ENCODE measurements at places on chromosomes 16 and 17.
A peak's percentile ranks its signal among the peaks of the same experiment; 100 is the strongest.

GRCh38 chr17:82457073-82457928, 1.2 kb upstream of the NARF start:
- DNase-seq, result peak; percentile 33

- DNase-seq, result no peak
Measured at GRCh38 chr16:15567823-15568222, 75.1 kb downstream of the MARF1 start.

DNA sequence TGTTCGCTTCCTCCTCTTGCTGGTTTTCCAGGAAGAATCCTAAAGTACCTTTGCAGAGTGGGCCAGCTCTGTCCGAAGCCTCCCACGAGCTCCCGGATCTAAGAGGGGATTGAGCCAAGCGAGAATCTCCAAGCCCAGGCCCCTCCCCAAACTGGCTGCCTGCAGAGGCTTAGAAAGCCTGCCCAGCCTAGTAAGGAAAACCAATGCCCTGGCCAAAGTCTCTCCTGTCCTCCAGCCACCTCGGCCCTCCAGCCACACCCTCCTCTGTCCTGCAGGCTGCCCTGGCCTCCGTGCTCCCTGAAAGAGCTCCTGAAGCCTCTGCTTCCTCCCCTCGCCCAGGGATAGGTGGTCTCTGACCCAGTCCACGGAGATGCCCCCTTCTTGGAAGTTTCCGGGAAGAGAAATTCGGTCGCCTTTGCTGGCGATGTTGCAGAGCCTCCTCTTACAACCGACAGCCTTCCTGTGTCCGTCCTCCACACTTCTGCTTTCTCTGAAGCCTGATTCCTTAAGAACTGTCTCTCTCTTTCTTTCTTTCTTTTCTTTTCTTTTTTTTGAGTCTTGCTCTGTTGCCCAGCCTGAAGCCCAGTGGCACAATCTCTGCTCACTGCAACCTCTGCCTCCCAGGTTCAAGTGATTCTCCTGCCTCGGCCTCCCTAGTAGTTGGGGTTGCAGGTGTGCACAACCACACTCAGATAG, 54.9 kb upstream of the TOB1 start:
- no peak for DNase-seq

DNA sequence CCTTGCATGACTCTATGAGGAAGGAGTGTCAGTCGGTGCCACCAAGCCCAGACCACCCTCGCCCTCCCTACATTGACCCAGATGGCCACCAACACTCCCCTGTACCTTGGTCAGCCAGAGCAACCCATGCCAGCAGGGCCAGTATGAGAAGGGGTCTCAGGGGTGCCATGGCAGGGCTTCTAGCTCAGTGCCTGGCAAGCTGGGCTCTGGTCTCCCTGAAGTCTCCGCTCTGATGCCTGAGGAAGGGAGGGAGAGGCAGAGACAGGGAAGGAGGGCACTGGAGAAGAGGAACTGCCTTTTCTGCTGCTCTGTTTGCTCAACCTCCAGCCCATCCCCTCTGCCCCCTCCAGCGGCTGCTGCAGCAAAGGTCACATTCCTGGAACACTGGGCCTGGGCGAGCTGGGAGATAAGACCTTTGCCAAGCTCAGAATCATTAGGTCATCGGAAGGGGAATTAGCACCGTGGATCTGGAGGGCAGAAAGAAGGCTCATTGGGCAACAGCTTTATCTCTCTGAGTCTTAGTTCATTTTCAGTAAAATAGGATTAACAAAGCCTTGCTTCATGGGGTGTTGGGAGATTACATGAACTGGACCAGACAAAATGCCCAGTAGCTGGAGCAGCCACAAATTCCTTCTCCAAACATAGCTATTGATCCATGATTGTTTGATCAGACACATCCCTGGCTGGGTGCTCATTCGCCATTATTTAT, at the start of gene VTN:
Gene VTN (minus strand): TSS at position 273 of the 709 bp plus-strand sequence. CDS start 104 bp downstream, at position 169.
- DNase-seq, result peak; percentile 54

- DNase-seq, result no peak
Measured at GRCh38 chr17:59941131-59941530, 23.4 kb downstream of the RNFT1 start.

DNA sequence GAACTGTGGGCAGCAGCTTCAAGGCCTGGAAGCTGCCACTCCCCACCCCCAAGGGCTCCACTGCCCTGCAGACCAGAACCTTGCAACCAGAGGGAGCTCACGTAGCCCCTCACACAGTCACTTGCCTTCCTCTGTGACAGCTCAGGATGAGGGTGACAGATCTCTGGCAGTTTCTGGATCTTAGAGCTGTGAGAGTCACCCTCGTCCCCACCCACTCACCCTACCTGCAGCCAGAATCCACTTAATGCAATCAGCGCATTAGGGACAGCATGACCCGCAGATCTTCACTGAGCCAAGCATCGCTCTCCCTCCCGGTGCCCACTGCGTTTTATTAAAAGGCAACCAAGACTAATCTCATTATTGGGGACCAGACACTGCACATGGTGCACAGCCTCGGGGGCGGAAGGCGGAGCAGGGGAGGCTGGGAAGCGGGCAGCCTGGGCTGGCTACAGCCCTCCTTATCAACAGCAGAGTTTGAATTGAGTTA, 3.5 kb downstream of the CYB561 start:
- DNase-seq, result no peak

GRCh38 chr17:38344420-38344745, 627 bp upstream of the GPR179 start:
- no peak for DNase-seq

DNA sequence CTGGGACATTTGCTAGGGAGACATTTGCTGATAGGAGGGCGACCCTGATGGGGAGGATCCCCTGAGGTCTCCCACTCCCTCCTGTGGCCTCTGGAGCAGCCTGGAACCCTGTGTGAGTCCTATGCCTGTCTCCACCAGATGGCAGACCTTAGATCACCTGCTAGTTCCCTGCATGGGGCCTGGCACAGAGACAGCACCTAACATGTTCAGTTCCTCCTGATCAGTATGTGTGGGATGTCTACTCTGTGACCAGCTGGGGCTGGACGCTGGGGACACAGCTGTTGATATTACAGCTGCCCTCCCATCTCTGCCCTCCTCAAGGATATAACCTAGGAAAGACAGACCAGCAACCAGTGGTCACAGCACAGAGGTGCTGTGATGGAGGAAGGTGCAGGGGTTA, 1.1 kb upstream of the ADCY7 start:
- peak; percentile 88 for DNase-seq

- no peak for DNase-seq
Measured at GRCh38 chr16:17287166-17287800, 183.5 kb downstream of the XYLT1 start.

GRCh38 chr17:36945959-36946725, 2.6 kb upstream of the AATF start:
- DNase-seq, result no peak

DNA sequence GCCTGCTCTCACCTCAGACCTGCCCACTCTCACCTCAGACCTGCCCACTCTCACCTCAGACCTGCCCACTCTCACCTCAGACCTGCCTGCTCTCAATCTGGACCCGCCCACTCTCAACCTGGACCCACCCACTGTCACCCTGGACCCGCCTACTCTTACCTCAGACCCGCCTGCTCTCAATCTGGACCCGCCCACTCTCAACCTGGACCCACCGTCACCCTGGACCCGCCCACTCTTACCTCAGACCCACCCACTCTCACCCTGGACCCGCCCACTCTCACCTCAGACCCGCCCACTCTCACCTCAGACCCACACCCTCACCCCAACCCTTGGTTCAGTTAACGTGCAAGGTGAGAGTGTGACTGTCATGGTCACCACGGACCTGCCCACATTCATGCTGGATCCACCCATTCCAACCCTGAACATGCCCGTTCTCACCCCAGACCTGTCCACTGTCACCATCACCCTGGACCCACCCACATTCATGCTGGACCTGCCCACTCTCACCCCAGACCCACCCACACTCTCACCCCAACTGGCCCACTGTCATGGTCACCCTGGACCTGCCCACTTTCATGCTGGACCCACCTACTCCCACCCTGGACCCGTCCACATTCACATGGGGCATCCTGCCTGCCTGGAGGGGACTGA, 31.2 kb upstream of the ENPP7 start:
- DNase-seq, result no peak

DNA sequence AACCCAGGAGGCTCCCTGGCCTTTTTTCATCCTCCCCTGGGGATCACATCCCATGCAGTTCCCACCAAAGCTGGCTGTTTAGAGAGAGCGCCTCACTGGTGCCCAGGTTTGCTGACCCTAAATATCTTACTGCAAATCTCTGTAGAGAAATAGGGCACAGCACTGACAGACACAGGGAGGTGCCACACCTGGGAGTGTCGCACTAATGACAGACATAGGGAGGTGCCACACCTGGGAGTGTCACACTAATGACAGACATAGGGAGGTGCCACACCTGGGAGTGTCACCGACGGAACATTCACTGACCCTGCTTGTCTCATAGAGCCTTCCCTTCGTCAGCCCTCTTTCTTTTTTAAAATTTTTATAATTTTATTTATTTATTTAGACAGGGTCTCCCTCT, 25.6 kb downstream of the UNK start:
- peak; percentile 26 for DNase-seq

DNA sequence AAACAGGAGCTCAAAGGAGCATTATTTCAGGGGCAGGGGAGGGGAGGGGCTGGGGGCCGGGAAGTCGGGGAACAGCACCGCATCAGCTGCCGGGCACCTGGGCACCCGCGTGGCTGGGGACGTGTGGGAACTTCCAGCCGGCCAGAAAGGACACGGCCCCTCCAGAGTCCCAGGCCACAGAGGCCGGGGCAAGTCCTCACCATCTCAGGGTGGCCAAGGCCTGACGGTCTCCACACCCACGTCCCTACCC, 1.1 kb downstream of the PGAP6 start:
- no peak for DNase-seq

DNA sequence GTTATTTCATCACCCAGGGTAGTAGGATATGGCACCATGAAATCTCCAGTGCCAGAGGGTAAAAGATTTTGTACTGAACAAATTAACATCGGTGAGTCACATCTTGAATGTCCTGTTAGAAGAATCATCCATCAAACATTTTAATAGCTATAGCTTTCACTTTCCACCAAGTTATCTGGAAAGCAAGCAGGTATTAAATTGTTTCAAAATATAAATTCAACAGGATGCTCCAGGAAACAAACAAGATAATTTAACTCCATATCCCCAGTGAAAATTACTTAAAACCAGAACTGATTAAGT, 2.4 kb downstream of the VEZF1 start:
- no peak for DNase-seq

DNA sequence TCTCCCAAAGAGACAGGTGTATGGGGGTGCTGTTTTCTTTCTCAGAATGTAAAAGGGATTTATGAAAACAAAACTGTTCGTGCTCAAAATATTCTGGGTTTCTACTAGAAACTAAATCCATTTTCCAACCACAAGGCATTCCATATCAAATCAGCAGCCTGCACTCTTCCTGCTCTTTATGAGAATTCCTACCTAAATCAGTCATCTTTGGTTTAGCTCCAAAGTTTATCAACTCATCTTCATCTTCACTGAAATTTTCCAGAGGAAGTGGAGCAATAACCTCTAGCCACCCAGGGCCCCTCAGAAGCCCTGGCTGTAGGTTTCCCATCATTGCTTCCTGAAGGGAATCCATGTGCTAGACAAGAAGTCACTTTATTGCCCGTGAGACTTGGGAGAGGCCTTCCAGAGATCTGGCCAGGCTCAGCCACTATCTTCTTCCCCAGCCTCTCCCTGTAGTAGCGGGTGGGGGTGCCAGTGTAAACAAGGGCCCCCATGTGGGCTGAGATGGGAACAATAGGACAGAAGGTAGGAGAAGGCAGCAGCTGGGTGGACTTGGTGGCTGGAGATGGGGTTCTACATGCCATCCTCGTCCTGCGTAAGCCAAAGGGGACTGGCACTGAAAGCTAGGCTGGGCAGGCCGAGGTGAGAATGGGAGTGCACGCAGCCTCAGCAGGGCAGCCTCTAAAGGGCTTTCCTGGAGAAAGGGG, 22.0 kb upstream of the ALDH3A1 start:
- no peak for DNase-seq

- DNase-seq, result no peak
Measured at GRCh38 chr16:70495425-70496182, 27.8 kb downstream of the COG4 start.

DNA sequence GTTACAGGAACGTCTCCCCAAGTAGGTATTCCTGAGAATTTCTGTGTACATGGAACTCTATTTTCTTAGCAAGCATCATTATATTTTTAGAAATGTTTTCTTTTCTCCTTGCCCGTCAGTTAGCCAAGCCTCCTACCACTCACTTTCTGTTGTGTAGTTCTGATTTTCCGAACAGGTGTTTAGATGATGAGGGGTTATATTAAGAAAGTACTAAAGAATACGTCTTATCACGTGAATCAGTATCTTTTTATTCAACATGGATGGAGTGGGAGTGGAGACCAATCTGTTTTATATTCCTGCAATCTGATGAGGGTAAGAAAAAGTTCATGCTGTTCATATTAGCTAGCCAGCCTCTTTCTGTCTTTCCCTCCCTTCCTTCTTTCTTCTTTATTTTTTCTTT, 29.4 kb downstream of the MSI2 start:
- no peak for DNase-seq

DNA sequence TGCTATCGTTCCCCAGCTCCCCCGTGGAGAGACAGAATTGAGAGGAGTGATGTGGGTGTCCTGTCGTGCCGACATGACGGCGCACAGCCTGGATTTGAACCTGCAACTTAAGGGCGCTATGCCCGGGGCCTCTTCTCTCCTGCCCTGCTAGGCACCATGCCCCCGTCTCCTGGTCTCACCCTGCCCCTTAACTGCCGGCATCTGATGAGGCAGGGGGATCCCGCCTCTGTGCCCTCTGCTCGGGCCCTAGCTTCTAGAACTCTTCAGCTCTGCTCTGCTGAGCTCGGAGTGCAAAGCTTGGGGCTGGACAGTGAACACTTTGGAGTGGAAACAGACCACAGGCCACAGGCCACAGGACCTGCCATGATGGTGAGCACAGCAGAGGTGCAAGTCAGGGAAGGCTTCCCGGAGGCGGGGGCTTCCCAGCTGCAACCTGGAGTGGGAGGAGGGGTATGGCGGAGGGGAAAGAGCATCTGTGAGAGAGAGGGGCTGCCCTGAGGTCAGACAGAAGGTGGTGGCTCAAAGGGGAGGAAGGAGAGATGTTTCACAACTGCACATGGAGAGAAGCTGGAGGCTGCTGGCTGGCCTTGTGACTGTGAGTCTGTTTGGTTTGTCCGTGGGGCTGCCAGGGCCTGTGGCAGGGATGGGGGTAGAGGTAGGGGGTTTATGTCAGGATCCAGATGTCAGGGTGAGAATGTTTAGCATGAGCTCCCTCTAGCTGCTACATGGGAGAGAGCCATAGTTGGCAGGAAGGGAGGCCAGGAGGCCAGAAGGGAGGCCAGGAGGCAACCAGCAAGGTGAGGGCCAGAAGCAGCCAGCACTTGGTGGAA, 107.8 kb downstream of the CRLF3 start:
- DNase-seq, result peak; percentile 8

DNA sequence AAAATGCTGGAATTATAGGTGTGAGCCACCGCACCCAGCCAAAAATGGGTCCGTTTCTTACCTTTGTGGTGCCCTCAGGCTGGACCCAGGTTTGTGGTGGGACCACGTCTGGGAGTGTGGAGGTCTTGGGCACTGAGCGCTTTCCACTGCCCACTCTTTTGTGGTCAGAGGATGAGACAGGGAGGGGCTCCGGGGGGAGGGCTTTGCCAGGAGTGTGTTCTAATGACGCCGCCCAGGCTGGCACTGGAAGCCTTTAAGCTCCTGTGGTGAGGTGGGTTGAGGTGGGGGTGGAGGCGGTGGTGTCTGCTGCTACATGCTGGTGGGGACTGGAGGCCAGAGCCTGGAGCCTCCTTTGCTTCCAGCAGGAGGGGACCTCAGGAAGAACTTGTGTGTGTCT, 12.8 kb upstream of the ADCY7 start:
- DNase-seq, result no peak
